ENCODE measurements at places on chromosomes 2 and 18.

DNA sequence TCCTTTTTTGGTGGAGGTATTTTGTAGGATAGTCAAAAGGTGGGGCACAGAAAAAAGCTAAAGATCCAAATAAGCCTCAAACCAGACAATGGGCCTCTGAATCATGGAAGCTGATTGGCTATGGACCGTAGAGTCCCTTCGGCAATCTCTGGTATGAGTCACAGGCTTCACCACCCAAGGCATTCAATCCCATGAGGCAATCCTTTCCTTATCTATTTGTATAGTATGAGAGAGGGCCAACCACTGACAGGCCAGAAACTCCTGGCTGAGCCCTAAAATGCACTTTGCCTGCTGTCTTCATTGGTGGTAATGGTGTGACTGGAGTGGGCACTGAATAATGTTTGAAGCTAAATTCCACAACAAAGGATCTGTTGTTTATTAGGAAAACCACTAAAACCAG, 38.7 kb upstream of the MEX3C start:
- DNase-seq = no peak

- DNase-seq = no peak
Measured at GRCh38 chr2:42224422-42225067, 55.4 kb downstream of the EML4 start.

DNA sequence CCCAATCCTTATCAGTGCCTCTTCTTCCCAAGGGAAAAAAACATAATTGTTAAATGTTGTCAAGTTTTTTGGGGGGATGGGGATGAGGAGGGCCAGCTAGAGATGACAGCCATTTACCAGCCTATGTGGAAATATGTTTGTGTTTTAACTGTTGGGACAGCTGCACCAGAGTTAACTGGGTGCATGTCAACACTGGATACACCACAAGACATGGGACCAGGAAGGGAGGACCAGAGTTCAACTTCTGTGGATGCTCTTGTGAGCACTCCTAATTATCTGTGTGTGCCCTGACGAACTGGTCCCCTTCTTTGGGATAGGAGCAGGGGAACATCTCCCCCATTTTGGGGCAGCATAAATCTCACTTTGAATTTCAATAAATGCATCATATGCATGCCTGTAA, 66.1 kb upstream of the FZD5 start:
- no peak for DNase-seq

DNA sequence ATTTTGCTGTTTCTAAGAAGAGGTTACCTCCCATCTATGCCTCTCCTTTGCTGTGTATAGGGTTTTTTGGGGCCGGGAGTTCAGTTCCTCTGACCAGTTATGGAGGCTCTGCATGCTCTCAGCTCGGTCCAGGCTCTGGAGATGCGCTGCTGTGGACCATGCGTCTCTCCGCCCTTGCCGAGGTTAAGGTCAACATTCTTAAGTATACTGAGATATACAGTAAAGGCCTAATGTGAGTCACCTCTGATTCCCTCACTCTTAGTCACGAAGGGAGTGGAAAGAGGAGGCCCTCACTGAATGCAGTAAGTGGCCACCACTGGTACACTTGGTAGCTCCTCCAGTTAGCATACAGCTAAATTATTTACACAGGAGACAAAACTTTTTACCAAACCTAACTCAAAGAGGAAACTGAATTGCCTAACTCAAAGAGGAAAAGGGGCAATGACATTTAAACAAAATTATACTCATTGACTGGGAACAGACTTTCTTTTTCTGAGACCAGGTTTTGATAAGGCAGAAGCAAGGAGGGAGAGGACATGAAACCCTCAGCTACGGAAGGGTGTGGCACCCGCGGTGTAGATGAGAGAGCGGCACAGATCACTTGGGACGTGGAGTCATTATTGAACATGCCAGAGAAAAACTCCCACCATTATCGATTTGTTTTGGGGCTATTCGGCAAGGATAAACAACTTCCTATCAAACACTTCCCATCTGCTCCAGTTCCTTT, 98.7 kb downstream of the COPS8 start:
- no peak for DNase-seq
